Daoy (cell line): ENCODE measurements at places on chromosomes 12 and 14. TPM values are rescaled to one million over a fixed set of nuclear protein-coding genes. Genes with fewer than 3 reads are reported as not detected.

Gene CMTM5
- total RNA-seq = not detected in 2 replicates

Gene PTGDR
- total RNA-seq = not detected in 2 replicates

Gene RIPK3
- not detected in 2 replicates for total RNA-seq

Gene KRT8
- total RNA-seq = 107 and 111 TPM in 2 replicates

Gene TSPAN19
- total RNA-seq = 0.91 TPM in 1 of 2 replicates, not detected in the other

Gene RPL10L
- 6.9 and 15.7 TPM in 2 replicates for total RNA-seq

Gene CCND2
- 44.1 and 49.5 TPM in 2 replicates for total RNA-seq

Gene PRPH
- total RNA-seq = 0.69 TPM in 1 of 2 replicates, not detected in the other

Gene LRP1-AS
- total RNA-seq = not detected in 2 replicates

Gene PLEKHG3
- 21.8 and 30.9 TPM in 2 replicates for total RNA-seq

DNA sequence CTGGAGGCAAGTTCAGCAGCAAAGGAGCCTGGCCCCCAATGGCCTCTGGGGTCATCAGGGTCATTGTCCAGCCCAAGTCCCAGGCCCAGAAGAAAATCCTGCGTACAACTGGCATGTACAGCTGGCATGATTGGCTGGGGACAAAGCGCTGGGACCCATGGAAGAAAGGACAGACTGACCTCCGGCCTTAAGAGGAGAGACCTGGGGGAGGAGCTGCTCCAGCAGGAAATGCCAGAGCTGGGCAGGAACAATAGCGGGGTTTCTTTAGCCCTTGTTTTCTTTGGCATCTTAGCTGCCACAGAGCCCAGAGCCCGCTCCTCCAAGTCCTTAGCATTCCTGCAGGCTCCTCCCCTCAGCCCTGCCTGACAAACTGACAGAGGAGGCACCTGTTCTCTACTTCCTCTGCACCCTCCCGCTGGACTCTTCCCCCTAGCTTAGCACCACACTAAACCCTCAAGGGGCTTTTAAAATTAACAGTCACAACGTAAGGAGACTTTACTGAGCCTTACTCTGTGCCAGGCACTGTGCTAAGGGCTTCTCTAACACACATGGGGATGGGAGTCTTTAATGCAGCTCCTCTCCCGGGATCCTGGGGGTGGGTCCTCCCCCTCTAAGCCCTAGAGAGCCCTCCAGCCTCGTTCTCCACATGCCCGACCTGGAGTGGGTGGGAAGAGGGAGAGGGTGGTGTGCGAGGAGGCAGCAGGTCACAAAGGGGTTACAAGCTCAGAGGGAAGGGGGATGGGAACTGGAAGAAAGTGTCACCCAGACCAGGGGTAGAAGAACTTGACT is 1.8 kb upstream of the AQP5 start:
- DNase-seq = peak; percentile 74

GRCh38 chr14:74324931-74325361 is 22.2 kb upstream of the ABCD4 start:
- peak; percentile 17 for DNase-seq

DNA sequence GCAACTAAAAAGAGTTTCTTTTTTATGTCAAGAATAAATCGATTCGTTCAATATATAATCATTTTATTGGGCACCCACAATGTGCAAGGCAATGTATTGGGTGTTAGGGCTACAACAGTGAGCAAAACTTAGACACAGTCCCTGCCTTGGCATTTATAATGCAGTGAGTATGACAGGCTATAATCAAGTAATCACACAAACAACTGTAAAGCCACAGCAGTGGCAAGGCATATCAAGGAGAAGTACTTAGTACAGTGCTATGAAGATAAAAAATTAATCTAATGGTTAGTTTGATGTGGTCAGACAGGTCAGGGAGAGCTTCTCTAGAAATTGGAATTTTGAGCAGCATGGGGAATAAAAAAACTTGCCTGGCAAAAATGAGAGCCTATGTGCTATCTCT is 39.5 kb upstream of the OTOGL start:
- DNase-seq = no peak

- no peak for DNase-seq
These were observed 4.1 kb downstream of the CACNA2D4 start for GRCh38 chr12:1914114-1914911.

DNA sequence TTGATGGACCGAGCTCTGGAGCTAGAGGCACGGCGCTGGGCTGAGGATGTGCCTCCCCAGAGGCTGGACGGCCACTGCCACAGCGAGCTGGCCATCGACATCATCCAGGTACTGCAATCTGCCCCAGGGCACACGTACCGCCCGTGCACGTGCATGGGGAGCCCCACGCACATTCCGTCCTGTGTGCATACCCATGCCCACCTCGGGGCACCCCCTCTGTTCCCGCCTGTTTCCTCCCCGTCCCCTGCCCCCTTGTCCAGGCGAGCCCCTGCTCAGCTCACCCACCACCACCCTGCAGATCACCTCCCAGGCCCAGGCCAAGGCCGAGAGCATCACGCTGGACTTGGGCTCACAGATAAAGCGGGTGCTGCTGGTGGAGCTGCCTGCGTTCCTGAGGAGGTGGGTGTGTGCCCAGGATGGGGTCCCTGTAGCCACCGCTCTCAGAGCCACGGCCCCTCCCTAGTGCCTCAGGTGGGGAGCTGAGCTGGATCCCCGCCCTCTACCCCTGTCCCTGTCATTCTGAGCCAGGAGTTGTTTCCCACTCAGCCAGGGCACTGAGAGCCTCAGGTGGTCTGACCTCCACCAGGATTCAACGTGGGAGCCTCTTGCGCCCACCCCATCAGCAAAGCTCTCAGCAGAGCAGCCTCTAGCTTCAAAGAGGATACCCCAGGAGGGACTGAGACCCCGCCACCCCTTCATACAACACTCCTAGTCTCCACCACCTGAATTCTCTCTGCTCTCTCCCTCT is 6.9 kb downstream of the TNFAIP2 start:
- no peak for DNase-seq

GRCh38 chr14:72577521-72577920 is 316.4 kb downstream of the DPF3 start:
- no peak for DNase-seq

DNA sequence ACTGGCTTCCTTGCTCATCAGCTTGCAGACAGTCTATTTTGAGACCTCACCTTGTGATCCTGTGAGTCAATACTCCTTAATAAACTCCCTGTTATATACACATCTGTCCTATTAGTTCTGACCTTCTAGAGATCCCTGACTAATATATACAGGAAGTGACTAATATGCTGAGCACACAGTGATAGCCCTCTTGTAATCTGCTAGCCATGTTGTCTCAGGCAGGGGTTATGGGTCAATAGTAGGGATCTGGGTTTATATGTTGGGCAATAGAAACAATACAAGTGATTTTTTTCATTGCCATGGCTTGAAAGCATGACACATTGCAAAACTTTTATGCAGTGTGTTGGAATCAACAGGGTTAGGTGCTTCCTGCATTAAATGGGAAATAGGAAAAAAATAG is 562.2 kb downstream of the GALC start:
- peak; percentile 6 for DNase-seq

- no peak for DNase-seq
These were observed 103.2 kb downstream of the SINHCAF start for GRCh38 chr12:31222620-31223222.

- peak; percentile 25 for DNase-seq
These were observed 41.6 kb upstream of the NTF3 start for GRCh38 chr12:5390174-5390799.

GRCh38 chr12:6927379-6928021 is at the start of gene ATN1:
Gene ATN1, plus strand, starts transcription at chr12:6927959. Its CDS starts 6,043 bp downstream, at chr12:6934002.
- peak; percentile 74 for DNase-seq

DNA sequence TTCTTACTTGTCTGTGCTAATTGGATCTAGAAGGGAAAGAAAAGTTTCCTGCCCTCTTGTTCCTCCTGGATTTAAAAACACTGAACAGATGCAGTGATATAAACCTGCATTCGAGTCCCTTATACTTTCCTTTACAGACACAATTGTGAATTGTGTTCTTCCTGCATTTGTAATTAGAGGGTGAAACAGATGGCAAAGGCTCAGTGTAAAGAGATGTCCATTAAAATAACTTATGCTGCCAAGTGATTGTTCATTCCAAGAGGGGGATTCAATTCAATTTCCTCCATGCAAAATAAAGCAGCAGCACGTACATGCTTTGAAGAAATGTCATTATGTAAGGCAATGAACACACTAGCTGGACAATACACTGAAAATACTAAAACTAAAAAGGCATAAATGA is 248.3 kb upstream of the LRIG3 start:
- DNase-seq = no peak

DNA sequence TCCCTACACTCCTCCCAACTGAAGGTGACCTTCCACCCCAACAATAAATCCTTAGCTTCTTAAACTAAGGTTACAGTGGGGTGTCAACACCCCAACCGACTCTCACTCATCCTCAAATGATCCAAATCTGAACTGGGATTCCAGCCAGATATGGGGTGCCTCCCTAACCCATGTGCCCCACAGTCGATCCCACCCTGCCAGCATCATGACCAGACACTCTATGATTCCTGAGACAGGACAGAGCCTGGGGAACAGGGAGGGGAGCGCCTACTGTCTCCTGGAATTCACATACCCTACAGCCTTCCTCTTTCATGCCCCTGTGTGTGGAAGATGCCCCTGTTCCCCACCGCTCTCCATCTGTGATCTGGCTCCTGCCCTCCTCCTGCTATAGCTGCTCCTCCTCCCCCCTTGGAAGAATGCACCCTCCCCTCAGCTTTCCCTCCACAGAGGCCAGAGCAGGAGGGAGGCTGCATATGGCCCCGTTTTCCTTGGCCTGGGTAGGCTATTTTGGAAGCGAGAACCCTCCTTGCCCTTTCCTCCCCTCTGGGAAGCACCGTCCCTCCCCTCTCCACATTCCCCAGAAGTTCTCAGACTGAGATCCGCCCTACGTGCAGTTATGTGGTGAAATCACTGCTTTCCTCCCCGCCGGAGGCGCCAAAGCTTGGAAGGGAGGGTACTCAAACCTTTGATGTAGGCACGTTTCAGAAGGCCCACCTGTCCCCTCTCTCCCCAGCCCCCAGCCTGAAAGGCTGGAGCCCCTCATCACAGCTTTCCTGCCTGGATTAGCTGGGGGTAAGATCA is 48.0 kb downstream of the SMUG1 start:
- DNase-seq = no peak

- DNase-seq = no peak
These were observed 237.3 kb downstream of the CACNA1C start for GRCh38 chr12:2290091-2290490.

- DNase-seq = no peak
These were observed 32.2 kb downstream of the SMUG1 start for GRCh38 chr12:54156578-54156977.

DNA sequence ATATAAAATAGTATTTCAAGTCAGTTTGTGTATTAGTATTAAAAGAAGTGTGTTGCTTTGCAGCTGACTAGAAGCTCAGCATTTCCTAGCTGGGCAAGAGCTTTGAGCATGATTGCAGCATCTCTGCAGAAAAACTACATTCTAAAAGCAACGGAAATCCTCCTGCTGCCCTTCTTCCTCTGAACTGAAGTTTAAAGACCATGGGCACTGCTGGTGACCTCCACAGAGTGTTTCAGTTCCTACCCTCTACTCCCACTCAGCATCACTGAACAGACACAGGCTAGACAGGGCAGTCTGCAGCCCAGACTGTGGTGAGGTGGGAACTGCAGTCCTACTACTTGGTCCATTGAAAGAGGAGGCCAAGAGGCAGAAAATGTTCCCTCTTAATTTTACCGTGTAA is 59.0 kb downstream of the FAR2 start:
- no peak for DNase-seq

- DNase-seq = no peak
These were observed 14.8 kb upstream of the PLA2G1B start for GRCh38 chr12:120342175-120343038.

GRCh38 chr14:95052016-95052585 is 105.2 kb downstream of the DICER1 start:
- DNase-seq = no peak

DNA sequence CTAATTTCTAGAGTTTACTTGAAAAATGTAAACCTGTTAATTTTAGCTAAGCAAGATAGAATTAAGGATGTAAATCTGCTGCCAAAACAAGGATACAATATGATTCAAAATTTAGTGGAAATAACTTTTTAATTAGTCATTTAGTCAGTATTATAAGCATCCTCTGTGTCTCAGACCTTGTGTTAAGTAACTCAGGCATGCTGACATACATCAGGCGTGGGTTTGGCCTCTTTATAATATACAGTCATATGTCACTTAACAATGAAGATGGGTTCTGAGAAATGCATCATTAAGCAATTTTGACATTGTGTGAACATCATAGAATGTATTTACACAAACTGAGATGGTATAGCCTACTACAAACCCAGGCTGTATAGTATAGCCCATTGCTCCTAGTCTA is 386.9 kb downstream of the ZFP36L1 start:
- DNase-seq = no peak

- DNase-seq = no peak
These were observed 42.8 kb upstream of the P2RX7 start for GRCh38 chr12:121089813-121090430.

GRCh38 chr12:96194971-96195844 is 1.0 kb downstream of the ELK3 start:
- peak; percentile 91 for DNase-seq

GRCh38 chr12:88750867-88751543 is 170.7 kb upstream of the KITLG start:
- no peak for DNase-seq

DNA sequence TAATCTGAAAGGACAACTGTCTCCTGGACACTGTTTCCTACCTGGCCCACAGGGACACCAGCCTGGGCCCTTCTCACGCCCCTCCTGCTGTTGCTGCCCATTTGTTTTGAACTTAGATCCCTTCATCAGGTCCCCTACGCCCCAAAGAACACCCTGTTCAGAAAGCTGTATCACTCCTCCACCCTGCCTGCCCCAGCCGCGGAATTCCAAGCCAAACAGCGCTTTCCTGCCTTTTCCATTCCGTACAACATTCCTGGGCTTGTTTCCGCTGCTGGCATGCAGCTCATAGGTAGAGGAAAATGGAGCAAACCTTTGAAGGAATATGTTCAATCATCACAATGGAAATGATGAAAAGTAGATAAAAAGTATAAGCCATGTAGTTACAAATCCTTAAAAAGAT is 12.8 kb upstream of the GSG1 start:
- DNase-seq = no peak

GRCh38 chr12:124646385-124647230 is 79.2 kb upstream of the NCOR2 start:
- DNase-seq = no peak
